Liver (tissue), 10 donors: ENCODE measurements at places on chromosomes 5 and 9. TPM values are rescaled to one million over a fixed set of nuclear protein-coding genes. Genes with fewer than 3 reads are reported as not detected.
A peak's percentile ranks its signal among the peaks of the same experiment; 100 is the strongest.

DNA sequence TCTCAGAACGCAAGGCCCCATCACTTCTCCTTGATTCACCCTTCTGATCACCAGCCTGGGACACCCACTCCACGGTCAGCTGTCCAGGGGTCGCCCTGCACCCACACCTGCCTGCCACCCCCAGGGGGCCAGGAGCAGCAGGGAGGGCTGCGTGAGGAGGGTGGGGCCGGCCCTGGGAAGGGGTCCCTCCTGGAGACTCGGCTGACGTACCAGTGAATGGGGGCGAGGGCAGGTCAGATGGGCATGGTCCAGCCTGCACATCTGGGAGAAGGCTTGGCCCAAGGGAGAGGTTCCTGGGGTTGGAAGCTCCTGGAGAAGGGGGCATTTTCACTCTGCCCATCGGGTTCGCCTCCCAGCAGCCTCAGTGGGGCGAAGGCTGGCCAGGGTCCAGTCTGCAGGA is 21.8 kb upstream of the SARDH start:
- H3K4me3 ChIP-seq: no peak overlapping the region
- no peaks in the 10 kb centered on the region for H3K27me3 ChIP-seq
- H3K4me1 ChIP-seq: peaks cover 10% of the 10 kb centered on the region
- H3K27ac ChIP-seq: no peak overlapping the region
- DNase-seq: peak; percentile 26

- H3K4me3 ChIP-seq: no peak overlapping the region
- DNase-seq: no peak
- H3K36me3 ChIP-seq: no peaks in the 10 kb centered on the region
- H3K27ac ChIP-seq: no peak overlapping the region
- H3K27me3 ChIP-seq: no peaks in the 10 kb centered on the region
- H3K4me1 ChIP-seq: no peaks in the 10 kb centered on the region
Observed at GRCh38 chr5:126878634-126879033, 101.7 kb downstream of the LMNB1 start.

CDH9 gene
- polyA plus RNA-seq: not detected

- H3K4me1 ChIP-seq: no peaks in the 10 kb centered on the region
- no peak for DNase-seq
- H3K27ac ChIP-seq: no peak overlapping the region
- H3K4me3 ChIP-seq: no peak overlapping the region
Observed at GRCh38 chr5:156000115-156000514, 326.8 kb upstream of the SGCD start.

- no peaks in the 10 kb centered on the region for H3K36me3 ChIP-seq
- H3K4me3 ChIP-seq: no peak overlapping the region
- no peaks in the 10 kb centered on the region for H3K4me1 ChIP-seq
- no peak overlapping the region for H3K27ac ChIP-seq
Observed at GRCh38 chr9:93265972-93266371, 82.0 kb downstream of the WNK2 start.

DNA sequence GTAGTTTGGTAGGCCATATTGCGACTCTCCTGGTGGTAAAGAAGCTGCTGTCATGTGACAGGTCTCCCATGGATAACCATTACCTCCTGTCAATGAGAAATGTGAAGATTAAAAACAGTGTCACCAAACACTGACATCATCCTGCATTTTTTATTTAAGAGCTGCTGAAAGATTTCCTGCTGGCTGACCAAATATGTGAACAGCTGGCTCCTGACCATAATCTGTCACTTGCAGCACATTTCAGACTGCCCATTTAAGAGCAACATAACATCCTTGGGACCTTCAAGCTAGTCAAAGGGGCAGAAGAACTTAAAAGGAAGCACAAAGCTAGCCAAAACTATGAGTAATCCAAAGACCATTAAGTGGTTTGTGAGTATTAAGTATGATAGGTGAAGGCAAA is 288.0 kb downstream of the IZUMO3 start:
- no peak overlapping the region for H3K27ac ChIP-seq
- H3K27me3 ChIP-seq: no peaks in the 10 kb centered on the region
- H3K4me3 ChIP-seq: no peak overlapping the region

DNA sequence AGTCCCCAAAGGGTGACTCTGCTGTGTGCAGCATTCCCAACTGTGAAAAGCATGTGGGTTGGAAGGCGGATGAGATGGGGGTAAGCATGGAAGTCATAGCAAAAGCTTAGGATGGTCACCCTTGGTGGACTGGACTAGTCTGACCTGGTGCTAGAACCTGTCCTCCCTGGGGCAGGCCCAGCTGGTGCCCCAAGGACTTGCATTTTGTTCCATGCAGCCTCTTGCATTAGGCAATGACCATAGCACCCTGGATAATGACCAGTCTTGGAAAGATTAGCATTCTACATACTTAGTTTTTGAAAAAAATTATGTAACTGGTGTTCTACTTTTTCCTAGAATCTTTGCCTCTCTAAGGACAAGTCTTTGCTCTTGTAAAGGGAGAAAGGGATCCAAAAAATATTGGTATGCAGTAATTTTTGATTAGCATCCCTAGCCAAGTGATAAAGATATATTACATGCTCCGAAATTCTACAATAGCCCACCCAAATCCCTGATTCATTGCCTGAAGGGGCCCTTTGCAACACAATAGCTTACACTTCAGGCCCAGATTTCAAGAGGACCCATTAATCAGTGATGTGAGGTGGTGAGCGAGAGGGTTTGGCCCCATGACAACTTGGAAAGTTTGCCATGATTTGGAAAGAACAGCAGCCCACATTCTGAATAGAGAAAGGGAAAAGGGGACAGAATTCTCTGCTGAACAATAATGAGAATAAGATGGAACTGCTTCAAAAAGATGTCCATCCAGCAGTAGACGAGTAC is 93.3 kb upstream of the CD180 start:
- H3K36me3 ChIP-seq: no peaks in the 10 kb centered on the region
- DNase-seq: no peak
- no peak overlapping the region for H3K4me3 ChIP-seq
- no peak overlapping the region for H3K27ac ChIP-seq
- H3K4me1 ChIP-seq: no peaks in the 10 kb centered on the region

SPINK7 gene
- not detected for polyA plus RNA-seq

DNA sequence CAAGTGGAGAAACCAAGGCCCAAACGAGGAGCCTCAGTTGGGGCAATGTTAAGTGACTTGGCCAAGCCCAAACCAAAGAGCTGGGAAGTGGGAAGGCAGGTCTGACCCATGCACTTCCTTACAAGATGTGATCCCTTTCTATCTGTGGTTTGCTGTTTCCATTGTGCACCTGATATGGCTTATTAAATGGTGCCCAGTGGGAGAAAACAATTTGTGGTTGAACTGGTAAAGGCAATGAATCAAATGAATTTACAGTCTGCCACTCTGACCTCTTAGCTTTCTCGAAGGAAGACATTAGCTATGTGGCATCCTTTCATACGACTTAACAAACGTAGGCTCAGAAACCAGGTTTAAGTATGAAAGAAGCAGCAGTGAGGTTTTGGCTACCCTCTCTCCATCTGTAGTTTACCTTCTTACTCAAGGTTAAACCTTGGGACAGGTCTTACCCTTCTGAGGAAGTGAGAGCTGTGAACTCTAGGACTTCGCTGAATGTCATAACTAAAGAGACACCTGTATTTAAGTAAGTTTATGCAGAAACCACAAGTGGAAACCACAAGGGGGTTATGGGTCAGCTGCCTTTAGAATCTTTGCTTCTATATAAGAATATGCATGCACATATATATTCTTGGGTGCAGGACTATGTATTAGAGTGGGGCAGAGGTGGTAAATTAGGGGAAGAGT is 100.5 kb upstream of the SPATA31D4 start:
- H3K4me1 ChIP-seq: peaks cover 8% of the 10 kb centered on the region
- H3K27ac ChIP-seq: no peak overlapping the region
- no peaks in the 10 kb centered on the region for H3K36me3 ChIP-seq

GRCh38 chr9:4099976-4100735 is 199.7 kb downstream of the GLIS3 start:
- DNase-seq: no peak
- no peak overlapping the region for H3K27ac ChIP-seq
- H3K4me3 ChIP-seq: no peak overlapping the region
- H3K27me3 ChIP-seq: no peaks in the 10 kb centered on the region
- no peaks in the 10 kb centered on the region for H3K36me3 ChIP-seq

GRCh38 chr9:8899511-8899910 is 1099.9 kb upstream of the DMAC1 start:
- H3K27ac ChIP-seq: no peak overlapping the region
- DNase-seq: no peak
- no peak overlapping the region for H3K4me3 ChIP-seq
- no peaks in the 10 kb centered on the region for H3K27me3 ChIP-seq

DNA sequence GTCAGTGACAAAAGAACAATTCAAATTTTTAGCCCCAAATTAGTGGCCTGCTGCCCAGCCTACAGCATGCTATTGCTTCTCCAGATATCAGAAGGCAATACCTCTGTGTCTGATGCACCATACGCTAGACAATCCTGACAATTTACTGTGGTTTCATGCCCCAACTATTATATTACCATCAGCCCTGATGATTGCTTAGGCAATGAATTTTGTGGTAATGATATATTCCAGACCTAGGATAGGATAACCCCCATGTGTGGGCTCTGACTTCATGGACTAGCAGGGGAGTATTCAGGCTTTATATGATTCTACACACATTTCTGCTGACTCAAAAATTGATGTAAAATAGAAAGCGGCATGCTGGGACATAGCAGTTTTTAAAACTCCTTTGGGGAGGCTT is 168.7 kb upstream of the FST start:
- H3K4me3 ChIP-seq: no peak overlapping the region
- no peaks in the 10 kb centered on the region for H3K36me3 ChIP-seq
- no peaks in the 10 kb centered on the region for H3K27me3 ChIP-seq
- no peaks in the 10 kb centered on the region for H3K4me1 ChIP-seq

GRCh38 chr9:7094052-7094451 is 336.3 kb downstream of the KDM4C start:
- peaks cover 3% of the 10 kb centered on the region for H3K36me3 ChIP-seq
- no peaks in the 10 kb centered on the region for H3K27me3 ChIP-seq

SLC12A2 gene
- polyA plus RNA-seq: 3.8 TPM

GRCh38 chr9:2255128-2255527 is 240.0 kb downstream of the SMARCA2 start:
- no peaks in the 10 kb centered on the region for H3K4me1 ChIP-seq
- no peak for DNase-seq
- H3K4me3 ChIP-seq: no peak overlapping the region
- no peaks in the 10 kb centered on the region for H3K27me3 ChIP-seq

- DNase-seq: peak; percentile 57
- peaks cover 14% of the 10 kb centered on the region for H3K4me1 ChIP-seq
- H3K36me3 ChIP-seq: no peaks in the 10 kb centered on the region
- H3K27me3 ChIP-seq: peaks cover 3% of the 10 kb centered on the region
- H3K4me3 ChIP-seq: peak within 1 kb of the TSS; percentile 16
- H3K27ac ChIP-seq: peak within 1 kb of the TSS; percentile 69
Observed at GRCh38 chr5:15499528-15500324, at the start of gene FBXL7. Gene FBXL7, plus strand, starts transcription at chr5:15500180.

APBB3 gene
- polyA plus RNA-seq: 40.5 TPM

ORM2 gene
- polyA plus RNA-seq: 7,373 TPM

GRCh38 chr5:75044406-75044805 is 8.0 kb downstream of the GCNT4 start:
- H3K36me3 ChIP-seq: no peaks in the 10 kb centered on the region
- H3K4me3 ChIP-seq: no peak overlapping the region
- H3K27ac ChIP-seq: no peak overlapping the region
- DNase-seq: no peak
- H3K4me1 ChIP-seq: peaks cover 10% of the 10 kb centered on the region

C9orf72 gene
- 9.2 TPM for polyA plus RNA-seq

DNA sequence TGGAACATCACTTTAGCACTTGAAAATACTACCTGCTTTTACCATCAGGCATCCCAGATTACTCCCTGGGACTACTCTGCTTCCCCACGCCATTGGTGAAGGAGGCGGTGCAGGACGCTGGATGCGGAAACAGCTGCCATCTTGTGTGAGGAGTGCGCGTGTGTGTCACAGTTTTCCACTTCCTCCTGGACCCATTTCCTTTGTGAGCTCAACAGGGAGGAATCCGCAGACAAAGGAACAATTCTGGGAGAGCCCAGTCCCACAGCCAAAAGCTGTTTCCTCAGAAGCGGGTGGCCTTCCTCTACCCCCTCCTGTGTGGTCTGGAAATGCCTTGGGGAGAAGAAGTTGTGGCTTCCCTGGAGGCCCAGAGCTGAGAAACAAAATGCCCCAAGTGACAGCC is 16.8 kb downstream of the AFAP1L1 start:
- DNase-seq: no peak
- no peaks in the 10 kb centered on the region for H3K27me3 ChIP-seq
- H3K27ac ChIP-seq: peak overlapping the region; percentile 59

MYMK gene
- not detected for polyA plus RNA-seq

CMYA5 gene
- polyA plus RNA-seq: 1.3 TPM

DNA sequence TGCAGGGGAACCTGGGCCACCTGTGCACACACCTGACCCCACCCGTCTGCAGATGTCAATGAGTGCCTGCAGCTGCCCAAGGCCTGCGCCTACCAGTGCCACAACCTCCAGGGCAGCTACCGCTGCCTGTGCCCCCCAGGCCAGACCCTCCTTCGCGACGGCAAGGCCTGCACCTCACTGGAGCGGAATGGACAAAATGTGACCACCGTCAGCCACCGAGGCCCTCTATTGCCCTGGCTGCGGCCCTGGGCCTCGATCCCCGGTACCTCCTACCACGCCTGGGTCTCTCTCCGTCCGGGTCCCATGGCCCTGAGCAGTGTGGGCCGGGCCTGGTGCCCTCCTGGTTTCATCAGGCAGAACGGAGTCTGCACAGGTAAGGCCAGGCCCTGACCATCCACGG is 14.5 kb upstream of the ASS1 start:
- no peak for DNase-seq
- H3K27ac ChIP-seq: no peak overlapping the region
- no peaks in the 10 kb centered on the region for H3K36me3 ChIP-seq
- no peak overlapping the region for H3K4me3 ChIP-seq

TRPM6 gene
- polyA plus RNA-seq: 0.07 TPM

DNA sequence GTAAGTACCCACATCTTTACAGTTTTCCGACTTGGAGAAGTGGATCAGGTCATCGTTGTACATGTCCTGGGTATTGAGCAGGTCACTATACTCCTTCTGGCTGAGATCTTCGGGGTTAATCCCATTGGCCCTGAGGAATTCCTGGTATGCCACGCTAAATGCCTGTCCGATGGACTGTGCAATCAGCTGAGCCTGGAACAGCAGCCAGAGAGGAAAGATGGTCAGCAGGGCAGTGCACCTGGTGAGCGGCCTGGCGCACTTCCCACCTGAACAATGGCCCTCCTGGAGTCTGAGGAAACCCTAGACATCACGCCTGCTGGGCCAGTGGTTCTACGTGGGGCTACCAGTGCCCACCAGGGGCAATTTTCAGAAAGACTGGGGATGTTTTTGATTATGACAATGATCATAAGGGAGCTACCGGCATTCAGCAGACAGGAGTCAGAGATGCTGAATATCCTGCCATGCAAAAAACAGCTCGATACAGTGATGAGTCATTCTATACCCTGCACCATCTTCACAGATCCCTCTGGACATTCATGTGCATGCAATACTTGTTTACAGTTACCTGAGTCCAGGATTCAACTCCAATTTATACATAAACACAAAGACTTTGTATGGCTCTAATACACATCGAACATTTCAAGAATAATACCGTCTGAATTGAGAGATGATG is 127.2 kb downstream of the ENTREP1 start:
- no peak overlapping the region for H3K27ac ChIP-seq
- no peaks in the 10 kb centered on the region for H3K4me1 ChIP-seq
- H3K27me3 ChIP-seq: no peaks in the 10 kb centered on the region

OR1Q1 gene
- polyA plus RNA-seq: not detected

GHR gene
- polyA plus RNA-seq: 15.7 TPM
